ENCODE measurements at places on chromosomes 7 and 10. TPM values are rescaled to one million over a fixed set of nuclear protein-coding genes. Genes with fewer than 3 reads are reported as not detected.

TEX47 gene
- not detected for total RNA-seq

INHBA gene
- 11.3 TPM for total RNA-seq

ZNF479 gene
- not detected for total RNA-seq

FAM25C gene
- not detected for total RNA-seq

CRHR2 gene
- total RNA-seq = 0.64 TPM

PSTK gene
- 6.9 TPM for total RNA-seq

HOXA7 gene
- 10.2 TPM for total RNA-seq

FAM25A gene
- total RNA-seq = not detected

FRMPD2 gene
- total RNA-seq = 0.76 TPM

ARMH3 gene
- total RNA-seq = 16.5 TPM

SPDYE18 gene
- total RNA-seq = 1.6 TPM

GSTO1 gene
- total RNA-seq = 50.7 TPM

ZNF488 gene
- 2.4 TPM for total RNA-seq

ABHD11 gene
- total RNA-seq = 38.5 TPM

CYP2C8 gene
- total RNA-seq = 1.1 TPM

NPFFR1 gene
- 0.06 TPM for total RNA-seq

UCMA gene
- total RNA-seq = not detected

SLC16A12 gene
- 22.7 TPM for total RNA-seq

MYPN gene
- 20.4 TPM for total RNA-seq

PHYHIPL gene
- total RNA-seq = 8.6 TPM

ABCF2 gene
- total RNA-seq = 22.3 TPM

TMEM196 gene
- total RNA-seq = not detected

LIPN gene
- not detected for total RNA-seq

NCAPG2 gene
- 17.3 TPM for total RNA-seq

PAPOLB gene
- 0.18 TPM for total RNA-seq

AP5Z1 gene
- total RNA-seq = 29.9 TPM

BTBD16 gene
- 0.41 TPM for total RNA-seq

OGDHL gene
- total RNA-seq = 57.6 TPM

DUSP5 gene
- 23.7 TPM for total RNA-seq

ITPRIP gene
- 40.2 TPM for total RNA-seq

MACC1 gene
- 26.9 TPM for total RNA-seq

TSPAN33 gene
- 52.7 TPM for total RNA-seq
